ENCODE measurements at places on chromosomes 6 and 20.

- no peaks in the 10 kb centered on the region for H3K36me3 ChIP-seq
- DNase-seq, result no peak
- H3K4me3 ChIP-seq, result peak overlapping the region; percentile 14
- no peak overlapping the region for H3K27ac ChIP-seq
- H3K4me1 ChIP-seq, result peaks cover 36% of the 10 kb centered on the region
- H3K27me3 ChIP-seq, result peaks cover 44% of the 10 kb centered on the region
Observed at GRCh38 chr20:5003626-5004025, 2.3 kb upstream of the SLC23A2 start.

- H3K36me3 ChIP-seq, result no peaks in the 10 kb centered on the region
- H3K4me1 ChIP-seq, result peaks cover 15% of the 10 kb centered on the region
- no peak overlapping the region for H3K4me3 ChIP-seq
- peaks cover 28% of the 10 kb centered on the region for H3K27me3 ChIP-seq
Observed at GRCh38 chr6:31042806-31043205, 32.5 kb downstream of the MUC22 start.

- H3K36me3 ChIP-seq, result no peaks in the 10 kb centered on the region
- peak within 1 kb of the TSS; percentile 97 for H3K27ac ChIP-seq
- H3K4me3 ChIP-seq, result peak within 1 kb of the TSS; percentile 96
- DNase-seq, result peak; percentile 75
Observed at GRCh38 chr6:127118298-127119101, at the start of gene RSPO3. Gene RSPO3, plus strand, starts transcription at chr6:127118671. Its CDS starts 522 bp downstream, at chr6:127119193.

DNA sequence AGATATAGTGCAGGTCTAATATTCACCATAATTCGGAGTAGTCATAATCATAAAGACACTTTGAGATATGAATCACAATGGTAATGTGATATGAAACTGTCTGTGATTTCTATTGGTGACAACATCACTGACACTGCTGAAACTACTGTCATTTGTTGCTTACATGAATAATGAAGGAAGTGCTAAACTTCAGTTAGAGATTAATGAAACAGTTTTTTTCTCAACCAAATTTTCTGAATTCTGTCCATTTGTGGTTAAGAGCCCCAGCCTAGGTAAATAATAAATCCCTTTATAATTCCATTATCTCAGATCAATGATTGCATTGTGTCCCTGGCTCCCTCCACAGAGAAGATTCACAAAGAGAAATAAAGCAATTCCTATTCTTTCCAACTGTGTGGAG, 122.6 kb downstream of the HIVEP2 start:
- H3K27me3 ChIP-seq, result no peaks in the 10 kb centered on the region
- no peak overlapping the region for H3K4me3 ChIP-seq
- peaks cover 25% of the 10 kb centered on the region for H3K4me1 ChIP-seq
- peaks cover 3% of the 10 kb centered on the region for H3K36me3 ChIP-seq
- H3K27ac ChIP-seq, result no peak overlapping the region

GRCh38 chr20:2752567-2753460, 47.6 kb downstream of the CPXM1 start:
- DNase-seq, result peak; percentile 71
- no peak overlapping the region for H3K27ac ChIP-seq
- H3K4me1 ChIP-seq, result peaks cover 28% of the 10 kb centered on the region
- H3K36me3 ChIP-seq, result no peaks in the 10 kb centered on the region

GRCh38 chr6:69935079-69935478, 68.7 kb downstream of the COL19A1 start:
- no peak overlapping the region for H3K4me3 ChIP-seq
- H3K4me1 ChIP-seq, result no peaks in the 10 kb centered on the region
- H3K27me3 ChIP-seq, result no peaks in the 10 kb centered on the region
- no peak overlapping the region for H3K27ac ChIP-seq
